Esophagus mucosa (tissue), 1 donor: ENCODE measurements at places on chromosomes 7 and 10.
A peak's percentile ranks its signal among the peaks of the same experiment; 100 is the strongest.

- no peak for ATAC-seq
These were observed 28.4 kb downstream of the MKI67 start for GRCh38 chr10:128097783-128098182.

- ATAC-seq, result no peak
These were observed 90.3 kb downstream of the BTRC start for GRCh38 chr10:101444058-101444898.

- no peak for ATAC-seq
These were observed 54.3 kb downstream of the DLD start for GRCh38 chr7:107945332-107945731.

DNA sequence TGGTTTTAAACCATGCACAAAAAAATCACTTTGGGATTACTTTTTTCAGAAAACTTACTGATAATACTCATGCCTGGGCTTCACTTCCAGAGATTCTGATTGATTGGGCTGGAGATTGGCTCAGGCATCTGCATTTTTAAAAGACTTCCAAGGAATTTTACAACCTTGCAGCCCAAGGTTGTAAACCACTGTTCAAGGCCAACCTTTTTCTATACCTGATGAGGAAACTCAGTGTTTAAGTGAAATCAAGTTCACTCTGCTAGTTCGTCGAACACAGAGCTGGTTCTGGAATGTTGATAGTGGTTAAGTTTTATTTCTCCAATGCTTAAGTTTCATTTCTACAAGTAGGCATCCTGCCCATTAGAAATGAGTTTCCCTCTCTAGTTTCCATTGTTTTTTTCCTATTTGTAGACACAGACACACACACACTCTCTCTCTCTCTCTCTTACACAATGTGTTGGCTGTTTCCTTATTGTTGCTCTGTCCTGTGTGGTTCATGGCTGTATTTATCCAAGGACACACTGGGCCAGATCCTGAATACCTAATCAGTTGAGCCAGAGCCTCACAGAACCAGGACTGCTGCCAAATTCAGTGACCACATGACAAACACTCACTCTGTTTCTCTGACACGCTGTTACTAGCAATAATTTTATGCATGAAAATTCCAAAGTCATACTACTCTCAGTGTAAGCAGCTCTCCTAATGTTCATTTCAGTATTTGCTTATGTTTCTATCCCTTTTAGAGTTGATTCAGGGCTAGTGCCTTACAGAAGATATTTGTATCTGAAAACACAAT, 3.7 kb upstream of the IFIT1B start:
- peak; percentile 94 for ATAC-seq

GRCh38 chr7:52257890-52258289, 777.5 kb upstream of the POM121L12 start:
- no peak for ATAC-seq

GRCh38 chr7:94575646-94576045, 66.0 kb downstream of the CASD1 start:
- ATAC-seq, result no peak
